Vagina (tissue), 2 donors: ENCODE measurements at places on chromosomes 7 and 10. TPM values are rescaled to one million over a fixed set of nuclear protein-coding genes. Genes with fewer than 3 reads are reported as not detected.

Gene EPHA1
- total RNA-seq = 51.3 TPM

Gene ZWINT
- total RNA-seq = 3.9 TPM

Gene TRPV5
- total RNA-seq = not detected

DNA sequence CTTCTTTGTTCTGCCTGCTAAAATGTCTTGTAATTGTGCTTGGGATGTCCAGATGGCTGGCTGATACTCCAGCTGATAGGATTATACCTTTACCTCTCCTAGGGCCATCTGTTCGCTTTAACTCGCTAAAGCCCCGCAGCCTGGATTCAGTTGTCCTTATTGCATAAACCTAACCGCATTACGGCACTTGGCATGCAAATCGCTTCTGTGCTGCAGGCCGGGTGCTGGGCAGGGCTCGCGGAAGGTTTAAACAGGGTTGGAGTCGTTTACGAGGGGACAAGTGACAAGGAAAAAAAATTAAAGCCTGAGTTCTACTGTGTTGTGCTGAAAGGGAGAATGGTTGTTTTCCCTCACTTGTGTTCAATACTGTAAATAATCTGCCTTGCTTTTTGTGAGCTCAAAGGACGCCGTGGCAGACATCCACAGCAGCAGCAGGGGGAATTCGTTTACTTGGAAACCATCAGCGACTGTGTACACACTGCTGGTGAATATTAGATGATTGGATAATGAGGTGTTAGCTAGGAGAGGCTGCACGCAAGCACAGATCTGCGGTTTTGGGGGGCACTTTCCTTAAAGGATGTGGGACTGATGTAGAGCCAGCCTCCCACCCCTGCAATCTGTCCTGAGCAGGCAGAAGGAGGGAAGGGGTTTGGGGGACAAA is 93.0 kb downstream of the EBF3 start:
- no peak overlapping the region for H3K4me3 ChIP-seq
- no peak for DNase-seq
- H3K27me3 ChIP-seq = no peaks in the 10 kb centered on the region

GRCh38 chr7:82714883-82715282 is 271.3 kb upstream of the CACNA2D1 start:
- no peak for DNase-seq
- H3K36me3 ChIP-seq = no peaks in the 10 kb centered on the region
- no peaks in the 10 kb centered on the region for H3K4me1 ChIP-seq
- H3K27ac ChIP-seq = no peak overlapping the region
- no peaks in the 10 kb centered on the region for H3K27me3 ChIP-seq

- no peaks in the 10 kb centered on the region for H3K4me1 ChIP-seq
- H3K27me3 ChIP-seq = no peaks in the 10 kb centered on the region
- H3K36me3 ChIP-seq = no peaks in the 10 kb centered on the region
- DNase-seq = no peak
Measured at GRCh38 chr7:36509962-36510361, 120.3 kb downstream of the ANLN start.

GRCh38 chr10:500876-501275 is 188.6 kb downstream of the DIP2C start:
- H3K4me3 ChIP-seq = no peak overlapping the region
- no peak for DNase-seq
- no peaks in the 10 kb centered on the region for H3K36me3 ChIP-seq
- no peak overlapping the region for H3K27ac ChIP-seq
- H3K4me1 ChIP-seq = peaks cover 24% of the 10 kb centered on the region

DNA sequence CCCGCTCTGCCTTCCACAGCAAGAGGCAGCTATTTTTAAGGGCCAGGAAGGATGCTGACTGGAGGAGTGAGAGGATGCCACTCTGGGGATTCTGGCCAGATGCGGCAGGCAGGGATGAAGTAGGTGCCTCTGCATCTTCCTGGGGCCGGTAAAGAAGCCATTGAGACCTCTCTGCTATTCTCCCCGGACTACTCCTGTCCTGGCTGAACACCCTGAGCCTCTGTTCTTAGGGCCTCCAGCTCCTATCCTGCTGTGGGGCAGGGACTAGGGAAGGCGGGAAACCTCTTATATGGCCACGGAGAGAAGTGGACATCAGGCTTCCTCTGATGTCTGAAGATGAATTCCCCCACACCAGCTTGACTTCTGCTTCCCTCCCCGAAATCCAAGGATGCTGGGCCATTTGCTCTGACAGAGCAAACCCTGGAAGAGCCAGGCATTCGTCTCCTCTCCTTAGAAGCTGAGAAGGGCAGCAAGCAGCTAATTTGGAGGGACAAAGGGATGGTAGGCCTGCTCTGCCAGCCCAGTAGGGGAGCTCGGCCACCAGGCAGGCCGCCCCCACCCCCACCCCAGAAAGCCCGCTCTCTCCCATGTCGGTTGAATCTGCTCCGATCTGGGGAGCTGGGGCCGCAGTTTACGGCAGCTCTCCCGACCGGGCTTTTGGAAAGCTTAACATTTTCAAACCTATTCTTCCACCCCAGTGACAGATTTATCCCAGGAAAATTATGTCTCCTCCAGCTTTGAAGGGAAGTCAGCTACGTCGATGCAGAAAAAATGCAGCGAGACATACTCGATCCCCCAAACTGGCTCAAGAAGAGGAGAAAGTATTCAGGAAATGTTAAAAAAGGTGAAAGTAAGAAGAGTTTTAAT is 2.8 kb downstream of the FGF8 start:
- H3K4me3 ChIP-seq = no peak overlapping the region
- H3K4me1 ChIP-seq = peaks cover 25% of the 10 kb centered on the region
- H3K36me3 ChIP-seq = no peaks in the 10 kb centered on the region
- peaks cover 8% of the 10 kb centered on the region for H3K27me3 ChIP-seq
- H3K27ac ChIP-seq = no peak overlapping the region

- no peaks in the 10 kb centered on the region for H3K4me1 ChIP-seq
- H3K27me3 ChIP-seq = no peaks in the 10 kb centered on the region
- no peak for DNase-seq
- no peaks in the 10 kb centered on the region for H3K36me3 ChIP-seq
- H3K27ac ChIP-seq = no peak overlapping the region
- H3K4me3 ChIP-seq = no peak overlapping the region
Measured at GRCh38 chr10:132810807-132811700, 25.1 kb upstream of the NKX6-2 start.

Gene ITPRID1
- total RNA-seq = not detected

GRCh38 chr7:133284092-133284491 is 31.2 kb downstream of the EXOC4 start:
- no peak overlapping the region for H3K27ac ChIP-seq
- H3K4me1 ChIP-seq = no peaks in the 10 kb centered on the region
- no peak for DNase-seq
- H3K27me3 ChIP-seq = no peaks in the 10 kb centered on the region
- H3K4me3 ChIP-seq = no peak overlapping the region
- H3K36me3 ChIP-seq = peaks cover 4% of the 10 kb centered on the region

Gene COL1A2
- 199 TPM for total RNA-seq

DNA sequence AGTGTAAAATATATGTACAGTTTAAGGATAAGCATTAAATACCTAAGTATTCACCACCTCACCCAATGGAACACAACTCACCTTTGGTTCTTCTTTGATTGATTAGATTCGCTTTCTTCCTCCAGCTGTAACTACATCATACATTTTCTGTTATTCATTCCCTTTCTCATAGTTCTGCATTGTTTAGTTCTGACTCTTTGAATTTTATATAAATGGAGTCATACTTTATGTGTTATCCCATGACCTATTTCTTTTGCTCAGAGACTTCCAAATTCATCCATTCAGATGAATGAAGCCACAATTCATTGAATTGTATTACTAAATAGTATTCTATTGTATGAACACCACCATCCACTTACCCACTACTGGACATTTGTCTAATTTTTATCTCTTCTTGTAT is 12.3 kb downstream of the THNSL1 start:
- no peaks in the 10 kb centered on the region for H3K36me3 ChIP-seq
- no peaks in the 10 kb centered on the region for H3K27me3 ChIP-seq
- no peak for DNase-seq
- no peaks in the 10 kb centered on the region for H3K4me1 ChIP-seq
- no peak overlapping the region for H3K4me3 ChIP-seq
- no peak overlapping the region for H3K27ac ChIP-seq

Gene HOXA10
- 19.2 TPM for total RNA-seq

Gene ACTR3C
- total RNA-seq = 24.1 TPM

GRCh38 chr7:24669971-24670591 is 87.2 kb downstream of the GSDME start:
- H3K36me3 ChIP-seq = no peaks in the 10 kb centered on the region
- no peak for DNase-seq
- no peaks in the 10 kb centered on the region for H3K27me3 ChIP-seq
- no peak overlapping the region for H3K27ac ChIP-seq

DNA sequence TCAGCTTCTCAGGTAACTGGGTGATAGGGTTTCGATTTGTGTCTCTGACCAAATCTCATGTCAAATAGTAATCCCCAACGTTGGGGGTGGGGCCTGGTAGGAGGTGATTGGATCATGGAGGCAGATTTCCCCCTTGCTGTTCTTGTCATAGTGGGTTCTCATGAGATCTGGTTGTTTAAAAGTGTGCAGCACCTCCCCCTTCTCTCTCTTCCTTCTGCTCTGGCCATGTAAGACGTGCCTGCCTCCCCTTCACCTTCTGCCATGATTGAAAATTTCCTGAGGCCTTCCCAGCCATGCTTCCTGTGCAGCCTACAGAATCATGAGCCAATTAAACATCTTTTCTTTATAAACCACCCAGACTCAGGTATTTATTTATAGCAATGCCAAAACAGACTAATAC is 21.9 kb upstream of the SMURF1 start:
- H3K27me3 ChIP-seq = no peaks in the 10 kb centered on the region
- no peaks in the 10 kb centered on the region for H3K4me1 ChIP-seq
- no peaks in the 10 kb centered on the region for H3K36me3 ChIP-seq

Gene DEPP1
- total RNA-seq = 155 TPM

- no peaks in the 10 kb centered on the region for H3K4me1 ChIP-seq
- no peak for DNase-seq
- H3K27ac ChIP-seq = no peak overlapping the region
- no peaks in the 10 kb centered on the region for H3K36me3 ChIP-seq
- no peak overlapping the region for H3K4me3 ChIP-seq
Measured at GRCh38 chr7:70027867-70028266, 429.6 kb downstream of the AUTS2 start.

DNA sequence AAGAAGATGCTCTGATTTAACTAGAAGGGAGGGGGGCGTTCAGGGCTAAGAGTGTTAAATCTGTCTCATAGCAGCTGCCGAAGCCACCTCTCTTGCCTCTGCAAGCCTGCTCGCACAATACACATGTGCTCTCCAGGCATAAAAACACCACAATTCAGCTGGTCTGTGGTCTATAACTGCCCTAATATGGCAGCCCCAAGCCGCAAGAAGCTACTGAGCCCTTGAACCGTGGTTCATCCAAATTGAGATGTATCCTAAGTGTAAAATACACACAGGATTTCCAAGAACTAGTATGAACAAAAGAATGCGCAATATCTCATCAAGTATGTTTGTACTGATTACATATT is 70.8 kb upstream of the FGFR2 start:
- no peak overlapping the region for H3K4me3 ChIP-seq
- H3K27ac ChIP-seq = peak overlapping the region; percentile 50
- no peak for DNase-seq
- peaks cover 19% of the 10 kb centered on the region for H3K4me1 ChIP-seq
- no peaks in the 10 kb centered on the region for H3K27me3 ChIP-seq
- H3K36me3 ChIP-seq = no peaks in the 10 kb centered on the region

Gene ANKMY2
- total RNA-seq = 13.8 TPM

DNA sequence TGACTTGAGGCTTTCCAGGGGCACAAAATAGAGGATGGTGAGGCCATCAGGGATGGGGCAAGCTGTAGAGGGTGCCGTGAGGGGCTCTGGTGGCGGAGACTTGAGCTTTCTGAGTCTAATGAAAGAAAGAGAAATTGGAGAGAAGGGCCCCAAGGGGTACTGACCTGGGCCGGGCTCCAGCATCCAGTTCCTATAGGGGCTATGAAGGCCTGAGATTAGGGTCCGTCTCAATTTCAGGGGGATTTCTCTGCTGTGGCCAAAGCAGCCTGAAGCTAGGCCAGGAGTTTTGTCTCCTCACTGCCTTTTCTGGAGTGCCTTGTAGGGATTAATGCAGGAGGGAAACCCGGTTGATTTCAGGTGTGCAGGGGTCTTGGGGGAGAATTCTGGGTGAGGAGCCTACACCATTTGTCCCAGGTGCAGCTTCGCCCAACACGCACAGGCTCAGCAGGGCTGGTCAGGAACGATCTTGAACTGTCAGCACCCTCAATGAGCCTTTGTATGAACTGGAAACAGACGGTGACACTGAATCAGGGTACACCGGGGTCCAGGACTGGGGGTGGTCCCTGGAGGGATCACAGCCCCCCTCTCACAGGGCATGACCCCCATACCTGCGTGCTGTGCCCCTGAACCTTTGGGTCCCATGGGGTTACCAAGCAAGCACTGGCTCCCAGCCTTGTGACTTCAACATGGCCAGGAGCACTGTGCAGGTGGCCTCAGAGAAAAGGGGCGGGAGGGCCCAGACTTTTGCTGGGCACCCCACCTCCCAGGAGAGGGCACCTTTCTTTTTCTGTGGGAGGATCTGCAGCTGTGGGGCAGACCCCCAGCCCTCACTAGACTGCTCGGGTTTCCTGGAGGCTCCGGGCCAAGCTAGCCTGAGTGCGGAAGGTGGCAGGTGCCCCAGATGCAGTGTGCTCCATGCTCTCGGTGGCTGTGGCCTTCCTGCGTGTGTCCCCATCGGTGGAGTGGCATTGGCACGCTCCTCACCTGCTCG is 122.9 kb upstream of the RET start:
- H3K27ac ChIP-seq = no peak overlapping the region
- peaks cover 14% of the 10 kb centered on the region for H3K4me1 ChIP-seq
- H3K27me3 ChIP-seq = no peaks in the 10 kb centered on the region
- H3K36me3 ChIP-seq = no peaks in the 10 kb centered on the region
- DNase-seq = peak; percentile 77
- no peak overlapping the region for H3K4me3 ChIP-seq

GRCh38 chr7:4267341-4268039 is 414.6 kb upstream of the FOXK1 start:
- H3K27me3 ChIP-seq = no peaks in the 10 kb centered on the region
- no peak overlapping the region for H3K27ac ChIP-seq
- no peak overlapping the region for H3K4me3 ChIP-seq
- DNase-seq = peak; percentile 49
- H3K4me1 ChIP-seq = no peaks in the 10 kb centered on the region

Gene PKD1L1
- total RNA-seq = 0.49 TPM

DNA sequence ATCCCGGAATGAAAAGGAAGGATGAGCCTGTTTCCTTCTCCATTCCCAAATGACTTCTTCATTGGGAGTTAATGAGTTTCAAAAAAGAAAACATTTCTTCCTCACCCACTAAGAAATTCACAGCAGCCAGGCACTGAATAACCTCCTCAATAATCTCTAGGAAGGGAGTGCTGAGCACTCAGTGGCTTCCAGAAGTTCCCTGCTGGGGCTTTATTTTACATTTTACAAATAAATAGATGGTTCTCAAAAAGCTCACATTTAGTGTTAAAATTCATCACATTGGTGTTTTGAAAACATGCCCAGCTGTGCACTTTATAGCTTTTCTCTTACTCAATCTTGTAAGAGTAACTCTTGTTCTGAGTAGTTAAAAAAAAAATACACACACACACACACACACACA is 148.9 kb upstream of the PFKP start:
- no peak overlapping the region for H3K27ac ChIP-seq
- no peaks in the 10 kb centered on the region for H3K27me3 ChIP-seq
- H3K4me3 ChIP-seq = no peak overlapping the region
- DNase-seq = no peak
